ENCODE measurements at places on chromosomes 1 and 21.

DNA sequence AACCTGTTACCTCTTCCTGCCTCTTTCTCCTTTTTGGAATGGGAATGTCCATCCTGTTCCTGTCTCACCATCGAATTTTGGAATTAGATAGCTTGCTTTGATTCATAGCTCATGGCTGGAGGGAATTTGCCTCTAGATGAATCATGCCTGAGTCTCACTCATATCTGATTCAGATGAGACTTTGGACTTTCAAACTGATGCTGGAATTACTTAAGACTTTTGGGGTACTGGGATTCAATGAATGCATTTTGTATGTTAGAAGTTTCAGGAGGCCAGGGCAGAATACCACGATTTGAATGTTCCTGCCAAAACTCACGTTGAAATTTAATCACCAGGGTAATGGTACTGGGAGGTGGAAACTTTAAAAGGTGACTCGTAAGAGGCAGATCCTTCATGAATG is 132.4 kb downstream of the DSCAM start:
- no peak for DNase-seq

- DNase-seq, result no peak
Observed at GRCh38 chr21:31924548-31924947, 51.7 kb downstream of the HUNK start.

DNA sequence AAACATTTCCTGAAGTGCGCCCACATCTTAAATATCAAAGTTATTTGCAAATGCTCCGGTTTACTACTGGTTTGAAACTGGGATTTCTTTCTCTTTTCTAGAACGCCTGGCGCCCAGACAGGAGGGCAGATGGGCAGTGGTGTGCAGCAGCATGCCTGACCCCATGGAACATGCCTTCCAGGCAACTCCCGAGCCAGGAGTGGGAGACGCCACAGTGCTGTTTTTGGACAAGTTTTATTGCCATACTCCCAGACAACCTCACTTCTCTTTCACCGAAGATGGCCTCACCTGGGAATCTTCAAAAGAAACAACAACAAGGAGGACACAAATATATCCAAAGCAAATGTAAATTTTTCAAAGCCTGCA is 21.5 kb downstream of the UBE2G2 start:
- DNase-seq, result no peak

- DNase-seq, result no peak
Observed at GRCh38 chr1:162551969-162552683, 9.4 kb upstream of the UAP1 start.

DNA sequence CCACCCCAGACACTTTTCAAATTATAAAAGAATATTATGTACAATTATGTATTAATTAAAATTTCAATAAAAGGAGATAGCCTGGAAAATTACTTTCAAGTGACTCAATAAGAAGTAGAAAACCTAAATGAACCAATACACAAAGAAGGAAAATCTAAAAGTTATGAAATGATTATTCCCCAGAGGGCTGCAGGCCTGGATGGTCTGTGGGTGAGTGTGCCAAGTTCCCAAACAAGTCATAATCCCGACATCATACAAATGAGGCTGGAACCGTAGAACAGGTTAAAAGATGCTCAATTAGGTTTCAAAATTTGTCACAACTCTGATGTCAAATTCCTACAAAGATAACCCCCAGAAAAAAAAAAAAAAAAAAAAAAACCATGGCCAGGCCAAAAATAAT is 12.7 kb downstream of the SPATC1L start:
- no peak for DNase-seq

- no peak for DNase-seq
Observed at GRCh38 chr1:91949356-91949699, at the start of gene BRDT. BRDT (plus strand) TSS chr1:91949401; CDS start chr1:91962755, 13,354 bp downstream.

GRCh38 chr1:19940486-19941205 is 17.2 kb upstream of the PLA2G2E start:
- DNase-seq, result no peak

GRCh38 chr1:54517496-54517895 is 30.5 kb upstream of the ACOT11 start:
- no peak for DNase-seq

GRCh38 chr1:24900486-24900849 is 29.6 kb downstream of the RUNX3 start:
- DNase-seq, result no peak

DNA sequence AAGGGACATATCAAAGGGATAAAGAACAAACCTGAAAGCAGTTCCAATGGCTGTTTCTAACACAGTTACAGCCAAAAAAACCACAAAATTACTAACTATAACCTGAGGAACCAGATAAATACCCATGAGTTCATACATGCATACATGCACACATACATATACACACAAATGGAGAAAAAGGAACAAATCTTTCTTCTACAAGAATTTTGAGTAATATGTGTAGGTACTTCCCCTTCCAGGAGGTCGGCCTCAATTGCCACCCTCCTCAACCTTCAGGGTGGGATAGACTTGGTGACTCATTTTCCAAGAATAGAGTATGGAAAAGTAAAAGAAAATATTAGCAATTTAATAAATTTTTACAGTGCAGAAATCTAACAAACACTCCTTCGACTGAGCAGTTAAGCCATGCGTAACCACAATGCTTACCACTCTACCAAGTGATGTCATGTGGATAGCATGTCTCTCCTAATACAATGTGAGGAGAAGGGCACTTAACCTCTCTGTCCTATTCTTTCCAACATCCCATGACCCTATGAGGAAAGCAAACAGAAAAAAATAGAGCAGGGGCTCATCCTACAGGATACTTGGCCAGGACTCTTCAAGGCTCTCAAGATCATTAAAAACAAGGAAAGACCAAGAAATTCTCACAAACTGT is 243.0 kb upstream of the RUNX1 start:
- DNase-seq, result no peak

GRCh38 chr1:203113308-203113707 is 14.2 kb upstream of the ADORA1 start:
- no peak for DNase-seq

- DNase-seq, result no peak
Observed at GRCh38 chr1:214321705-214322453, 40.9 kb downstream of the SMYD2 start.

GRCh38 chr21:22363504-22363903 is 1365.3 kb downstream of the NCAM2 start:
- DNase-seq, result no peak

DNA sequence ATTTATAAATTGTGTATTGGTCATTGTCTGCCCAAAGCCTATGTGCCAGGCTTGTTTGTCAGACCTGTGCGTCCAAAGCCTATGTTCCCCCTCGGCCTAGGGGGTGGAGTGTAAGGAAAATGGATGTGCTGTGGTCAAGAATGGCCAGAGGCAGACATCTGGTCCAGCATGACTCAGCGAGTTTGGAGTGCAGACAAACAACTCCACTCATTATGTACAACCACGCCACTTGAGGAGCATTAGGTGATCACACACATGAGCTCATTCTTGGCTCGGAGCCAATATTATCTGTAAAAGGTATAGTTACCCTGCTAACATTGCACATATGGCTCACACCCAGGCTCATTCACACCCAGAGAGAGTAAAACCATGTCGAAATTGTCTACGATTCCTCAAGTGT is 1047.6 kb upstream of the ADGRL4 start:
- DNase-seq, result no peak

- no peak for DNase-seq
Observed at GRCh38 chr1:153848805-153849204, 73.6 kb downstream of the SLC27A3 start.

- peak; percentile 74 for DNase-seq
Observed at GRCh38 chr21:42763581-42764442, 110.4 kb downstream of the PDE9A start.

DNA sequence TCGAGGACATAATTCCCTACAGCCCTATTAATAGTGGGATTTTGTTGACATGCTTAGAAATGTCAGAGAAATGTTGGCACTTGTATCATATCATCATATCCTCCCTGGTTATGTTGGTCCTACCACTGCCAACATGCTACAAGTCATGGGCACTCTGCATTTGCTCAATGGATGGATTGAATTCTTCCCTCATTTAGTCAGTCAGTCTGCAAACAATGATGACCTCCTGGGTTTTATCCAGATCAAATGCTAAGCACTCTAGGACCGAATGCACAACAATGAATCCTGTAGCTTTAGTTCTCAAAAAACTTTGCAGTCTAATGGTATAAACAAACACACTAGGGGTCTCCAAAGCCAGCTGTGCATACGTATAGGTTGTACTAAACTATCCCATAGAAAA is 357.2 kb upstream of the DPYD start:
- no peak for DNase-seq

GRCh38 chr1:169184812-169185211 is 78.3 kb downstream of the ATP1B1 start:
- DNase-seq, result no peak

GRCh38 chr1:119027759-119028158 is 39.6 kb upstream of the TBX15 start:
- DNase-seq, result no peak

DNA sequence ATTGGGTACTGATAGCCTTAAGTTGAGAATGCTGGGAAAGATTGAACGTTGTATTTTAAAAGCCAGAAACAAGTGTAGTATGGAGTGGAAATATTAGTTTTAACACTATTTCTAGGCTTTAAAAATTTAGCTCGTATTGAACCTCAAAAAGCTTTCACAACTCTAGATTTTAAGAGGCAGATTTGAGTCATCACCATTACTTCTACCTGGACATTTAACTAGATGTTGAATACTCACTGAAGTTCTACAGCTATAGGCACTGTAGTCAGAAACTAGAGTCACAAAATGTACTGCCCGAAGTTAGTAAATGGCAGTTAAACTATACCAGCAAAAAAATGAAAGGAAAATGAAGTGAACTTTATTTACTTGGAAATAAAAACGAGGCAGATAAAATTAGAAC is 96.5 kb downstream of the NEK7 start:
- DNase-seq, result no peak

GRCh38 chr1:162835157-162835899 is 25.6 kb downstream of the CCDC190 start:
- no peak for DNase-seq

DNA sequence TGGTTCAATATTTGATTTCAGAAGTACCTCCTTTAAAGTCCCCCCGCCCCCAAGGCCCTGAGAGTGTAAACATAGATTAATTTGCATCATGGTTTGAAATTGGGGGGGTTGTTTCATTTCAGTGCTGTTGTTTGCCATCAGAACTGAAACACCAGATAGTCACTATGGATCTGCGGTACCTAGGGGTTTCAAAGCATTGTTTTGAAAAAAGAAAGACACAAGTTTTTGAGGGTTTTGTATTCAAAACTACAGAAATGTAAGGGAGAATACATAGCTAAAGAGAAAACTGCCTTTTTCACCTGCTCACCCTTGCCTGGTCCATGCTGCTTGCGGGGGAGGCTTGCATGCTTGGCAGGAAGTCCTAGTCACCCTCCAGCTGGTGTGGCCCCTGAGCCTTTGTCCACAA is 59.3 kb downstream of the ACP6 start:
- DNase-seq, result no peak

DNA sequence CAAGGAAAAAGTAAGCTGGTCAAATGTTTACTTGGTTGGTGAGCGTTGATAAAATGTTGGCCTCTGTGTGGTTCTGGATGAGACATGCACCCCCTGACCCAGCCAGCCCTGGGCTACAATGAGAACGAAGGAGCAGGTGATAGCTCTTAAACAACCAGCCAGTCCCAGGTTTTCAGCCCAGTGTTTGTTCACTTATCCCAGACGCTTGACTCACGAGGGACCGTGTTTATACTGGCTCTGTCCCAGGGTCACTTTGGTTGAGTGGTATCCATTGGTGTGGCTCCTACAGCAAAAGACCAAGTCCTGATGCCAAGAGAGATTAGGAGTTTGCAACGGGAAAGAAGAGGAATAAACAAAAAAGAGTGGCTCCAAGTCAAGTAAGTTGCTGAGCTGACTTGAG is 86.9 kb downstream of the KCNJ15 start:
- no peak for DNase-seq

DNA sequence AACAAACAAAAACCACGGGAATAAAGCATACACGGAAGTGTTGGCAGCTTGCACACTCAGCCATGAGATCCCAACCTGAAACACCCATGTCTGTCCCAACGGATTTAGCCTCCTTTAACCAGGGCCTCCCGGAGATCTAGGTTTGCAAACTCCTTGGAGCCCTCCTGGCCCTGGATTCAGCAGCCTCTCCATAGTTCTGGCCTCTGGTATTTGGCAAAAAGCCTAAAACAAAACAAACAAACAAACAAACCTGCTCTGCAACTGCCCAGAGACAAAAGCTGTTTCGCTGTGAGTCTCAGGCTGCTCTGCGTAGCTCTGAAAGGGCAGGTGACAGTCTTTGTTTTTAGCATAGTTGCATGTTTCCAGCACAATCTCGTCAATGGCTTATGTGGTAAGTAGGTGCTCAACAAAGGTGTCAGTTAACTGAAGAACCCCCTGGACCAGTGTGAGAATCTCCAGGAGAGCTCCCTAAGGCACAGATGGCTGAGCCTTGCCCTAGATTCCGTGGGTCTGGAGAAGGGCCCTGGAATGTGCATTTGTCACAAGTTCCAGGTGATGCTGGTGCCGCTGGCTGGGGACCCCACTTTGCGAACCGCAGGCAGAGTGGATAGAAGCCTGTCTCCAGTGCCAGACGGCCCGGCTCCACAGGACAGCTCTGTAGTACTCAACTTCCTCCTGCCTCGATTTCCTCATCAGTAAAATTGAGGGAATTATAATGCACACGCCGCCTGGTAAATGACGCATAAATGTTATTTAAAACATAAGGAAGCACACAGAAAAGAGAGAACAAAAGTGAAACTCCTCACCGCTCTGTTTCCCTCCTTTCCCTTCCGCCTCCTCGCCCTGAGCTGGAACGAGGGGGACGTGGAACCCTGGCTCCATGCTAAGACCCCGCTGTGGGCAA is 86.2 kb downstream of the RIPK4 start:
- DNase-seq, result peak; percentile 24

DNA sequence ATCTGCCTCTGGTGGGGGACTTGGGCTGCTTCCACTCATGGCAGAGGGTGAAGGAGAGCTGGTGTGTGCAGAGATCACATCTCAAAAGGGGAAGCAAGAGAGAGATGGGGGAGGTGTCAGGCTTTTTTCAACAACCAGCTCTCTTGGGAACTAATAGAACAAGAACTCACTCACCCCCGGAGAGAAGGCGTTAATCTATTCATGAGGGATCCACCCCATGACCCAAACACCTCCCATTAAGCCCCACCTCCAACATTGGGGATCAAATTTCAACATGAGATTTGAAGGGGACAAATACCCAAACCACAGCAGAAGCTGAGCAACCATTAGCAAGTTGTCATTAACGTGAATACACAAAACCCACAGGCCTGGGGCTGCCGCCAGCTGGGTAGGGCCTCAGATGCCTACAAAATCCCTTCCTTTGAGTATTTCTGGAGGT is 12.0 kb upstream of the VWA5B1 start:
- DNase-seq, result no peak

DNA sequence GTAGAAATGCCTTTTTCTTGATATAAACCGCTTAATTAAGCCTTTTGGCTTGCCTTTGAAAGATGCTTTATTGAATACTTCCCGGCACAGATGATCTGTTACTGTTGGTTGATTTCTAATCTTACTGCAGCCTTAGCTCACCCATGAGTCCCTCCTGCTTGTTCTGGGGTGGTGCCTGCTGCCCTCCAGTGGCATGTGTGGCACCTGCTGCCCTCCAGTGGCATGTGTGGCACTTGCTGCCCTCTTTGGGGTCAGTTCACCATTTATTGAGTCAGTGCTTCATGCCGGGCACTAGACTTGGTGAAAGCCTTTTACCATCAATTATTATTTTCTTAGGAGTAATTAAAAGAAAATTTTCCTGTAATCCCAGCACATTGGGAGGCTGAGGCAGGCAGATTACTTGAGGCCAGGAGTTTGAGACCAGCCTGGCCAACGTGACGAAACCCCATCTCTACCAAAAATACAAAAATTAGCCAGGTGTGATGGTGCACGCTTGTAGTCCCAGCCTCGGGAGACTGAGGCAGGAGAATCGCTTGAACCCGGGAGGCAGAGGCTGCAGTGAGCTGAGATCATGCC is 54.3 kb downstream of the ADARB1 start:
- DNase-seq, result peak; percentile 89

Data from suppressor macrophage treated with lipopolysaccharide for 1 hour (primary cell).